Omental fat pad (tissue), 4 donors: ENCODE measurements at places on chromosomes 7 and 10.

DNA sequence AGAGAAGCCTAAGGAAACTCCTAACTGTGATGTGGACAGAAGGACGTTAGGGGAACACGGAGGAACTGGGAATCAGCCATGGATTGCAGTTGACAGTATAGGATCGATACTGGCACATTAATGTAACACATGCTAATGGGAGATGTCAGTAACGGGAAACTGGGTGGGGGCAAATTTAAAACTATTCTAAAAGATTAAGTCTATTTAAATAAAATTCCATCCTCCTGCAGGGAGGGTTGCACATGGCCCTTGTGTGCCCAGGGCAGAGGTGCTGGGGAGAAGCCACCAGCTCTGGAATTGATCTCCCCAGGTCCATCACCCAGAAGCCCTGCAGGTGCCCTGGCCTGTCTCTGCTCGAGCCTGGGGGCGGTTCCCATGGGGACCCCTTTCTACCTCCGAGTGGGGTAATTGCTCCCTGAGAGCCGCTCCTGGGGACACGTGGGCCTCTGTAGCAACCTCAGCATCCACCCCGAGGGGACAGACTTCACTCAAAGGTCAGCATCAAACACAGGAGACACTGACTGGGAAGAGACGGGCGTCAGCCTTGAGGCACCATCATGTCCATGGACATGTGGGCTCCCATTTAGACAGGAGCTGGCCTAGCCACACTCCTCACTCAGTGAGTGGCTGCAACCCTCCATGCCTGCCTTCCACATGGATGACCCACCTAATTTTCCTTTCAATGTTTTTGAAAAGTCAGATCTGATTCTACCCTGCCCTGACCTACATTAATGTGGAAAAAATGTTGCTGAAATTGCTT is 21.1 kb downstream of the SCART1 start:
- DNase-seq = no peak

DNA sequence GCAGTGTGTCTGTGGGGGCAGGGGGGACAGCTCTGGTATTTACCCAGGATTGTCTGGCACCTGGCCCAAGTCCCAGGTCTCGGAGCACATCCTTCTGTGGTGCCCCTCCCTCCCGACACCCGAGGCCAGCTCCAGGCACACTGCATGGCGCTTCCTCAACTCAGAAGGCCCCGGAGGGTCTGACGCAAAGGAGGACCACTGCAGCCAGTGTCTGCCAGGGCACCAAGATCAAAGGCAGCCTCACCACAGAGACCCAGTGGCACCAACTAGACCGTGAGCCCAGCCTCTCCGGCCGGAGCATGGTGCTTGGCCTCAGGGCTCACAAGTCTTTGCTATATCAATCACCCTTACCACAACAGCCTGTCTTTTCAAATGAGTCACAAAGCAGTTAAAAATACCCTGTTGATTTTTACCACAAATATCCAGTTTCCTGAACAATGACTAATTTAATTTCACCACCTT is 99.3 kb upstream of the DDC start:
- DNase-seq = no peak

DNA sequence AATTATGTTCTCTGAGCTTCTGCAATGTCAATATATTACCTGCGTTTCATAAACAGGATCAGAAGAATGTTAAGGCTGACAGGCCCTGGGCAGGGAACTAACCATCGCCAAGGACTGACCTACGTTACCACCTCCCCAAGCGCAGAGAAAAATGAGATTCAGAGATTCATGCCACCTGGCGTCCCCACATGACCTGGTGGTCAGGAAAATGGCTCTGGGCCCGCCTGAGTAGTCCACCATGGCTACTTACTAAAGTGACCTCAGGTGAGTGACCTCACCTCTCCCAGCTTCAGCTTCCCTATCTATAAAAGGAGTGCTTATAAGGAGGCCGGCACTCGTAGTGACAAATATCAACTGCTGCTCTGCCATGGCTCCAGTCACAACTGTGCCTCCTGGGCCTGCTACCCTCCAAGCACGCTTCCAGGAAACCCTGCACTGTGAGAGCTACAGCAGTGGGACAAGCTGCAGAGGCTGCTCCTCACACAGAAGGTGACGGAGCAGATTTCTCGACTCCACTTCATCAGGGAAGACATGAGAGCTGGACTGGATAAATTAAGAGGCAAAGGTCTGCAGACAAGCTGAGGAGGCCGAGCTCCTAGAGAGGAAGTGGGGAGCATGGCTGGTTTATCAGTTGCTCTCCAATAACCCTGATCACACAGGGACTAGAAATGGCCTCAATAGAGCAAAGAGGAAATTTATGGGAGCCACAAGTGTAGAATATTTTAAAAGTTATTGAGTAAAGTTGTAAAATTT is 103.0 kb downstream of the RNF216 start:
- no peak for DNase-seq

GRCh38 chr7:24718977-24719491 is 38.2 kb downstream of the GSDME start:
- DNase-seq = no peak

- no peak for DNase-seq
Measured at GRCh38 chr7:1514995-1515401, 10.8 kb upstream of the INTS1 start.
